ENCODE measurements at places on chromosomes 2 and 18.

DNA sequence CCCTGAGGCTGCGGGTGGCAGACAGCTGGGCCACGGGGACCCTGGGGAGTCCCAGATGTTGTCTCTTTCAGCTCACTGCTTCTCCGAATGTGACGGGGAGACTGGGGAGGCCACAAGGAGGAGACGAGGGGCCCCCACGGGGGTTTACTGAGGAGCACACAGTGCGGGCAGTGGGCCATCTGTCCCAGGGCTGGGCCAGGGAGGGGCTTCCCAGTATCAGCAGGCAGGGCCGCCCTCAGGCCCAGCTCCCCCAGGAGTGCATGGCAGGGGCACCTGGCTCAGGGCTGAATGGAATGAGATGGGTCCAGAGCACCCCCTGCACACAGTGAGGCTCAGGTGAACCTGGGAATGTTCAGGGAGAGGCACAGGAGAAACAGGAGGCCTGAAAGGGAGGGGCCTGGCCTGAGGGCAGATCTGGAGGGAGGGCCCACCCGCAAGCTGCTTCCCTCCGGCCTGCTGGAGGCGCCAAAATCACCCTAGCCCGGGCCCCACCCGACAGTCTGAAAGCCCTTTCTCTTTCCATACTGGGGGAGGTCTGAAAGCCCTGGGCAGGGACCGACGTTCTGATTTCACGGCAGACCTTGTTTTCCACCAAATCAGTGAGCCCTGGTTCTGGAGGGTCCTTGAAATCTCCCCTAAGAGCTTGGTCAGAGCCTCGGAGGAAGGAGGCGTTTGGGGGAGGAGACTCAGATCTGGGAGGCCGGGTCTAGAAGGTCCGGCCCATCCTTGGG lies 35.5 kb upstream of the PTMA start:
- DNase-seq: no peak

DNA sequence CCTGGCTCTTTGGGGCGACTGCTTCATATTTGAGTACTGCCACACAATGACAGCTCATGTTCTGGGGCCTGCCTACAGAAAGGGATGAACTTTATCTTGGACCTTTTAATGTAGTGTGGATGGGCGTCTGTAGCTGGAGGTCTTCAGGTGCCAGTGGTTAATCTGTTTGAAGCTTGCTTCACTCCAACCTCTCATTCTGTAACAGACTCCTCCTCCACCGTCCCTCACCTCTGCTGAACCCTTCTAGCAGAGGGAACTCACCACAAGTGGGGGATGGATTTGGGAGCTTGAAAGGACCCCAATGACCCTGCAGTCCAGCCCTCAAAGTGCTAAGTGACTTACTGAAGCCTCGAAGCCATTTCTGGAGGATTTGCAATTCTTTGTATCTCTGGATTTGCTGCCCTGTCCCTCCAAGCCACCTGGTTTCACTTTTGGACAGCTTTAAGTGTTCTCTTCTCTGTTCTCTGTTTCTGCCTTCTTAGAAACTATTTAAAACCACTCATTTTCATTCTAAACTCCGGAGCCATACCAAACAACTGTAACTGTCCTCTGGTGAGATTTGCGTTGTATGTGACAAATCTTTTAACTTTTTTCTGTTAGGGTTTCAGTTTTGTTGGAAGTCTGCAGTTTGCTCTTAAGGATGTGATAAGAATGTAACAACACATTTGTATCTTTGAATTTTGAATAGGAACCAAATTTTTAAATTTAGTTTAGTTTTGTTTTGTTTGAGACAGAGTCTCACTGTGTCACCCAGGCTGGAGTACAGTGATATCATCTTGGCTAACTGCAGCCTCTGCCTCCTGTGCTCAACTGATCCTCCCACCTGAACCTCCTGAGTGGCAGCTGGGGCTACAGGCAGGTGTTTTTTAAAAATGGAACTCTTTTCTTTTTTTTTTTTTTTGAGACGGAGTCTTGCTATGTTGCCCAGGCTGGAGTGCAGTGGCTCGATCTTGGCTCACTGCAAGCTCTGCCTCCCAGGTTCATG lies 37.0 kb upstream of the CASP8 start:
- DNase-seq: no peak

DNA sequence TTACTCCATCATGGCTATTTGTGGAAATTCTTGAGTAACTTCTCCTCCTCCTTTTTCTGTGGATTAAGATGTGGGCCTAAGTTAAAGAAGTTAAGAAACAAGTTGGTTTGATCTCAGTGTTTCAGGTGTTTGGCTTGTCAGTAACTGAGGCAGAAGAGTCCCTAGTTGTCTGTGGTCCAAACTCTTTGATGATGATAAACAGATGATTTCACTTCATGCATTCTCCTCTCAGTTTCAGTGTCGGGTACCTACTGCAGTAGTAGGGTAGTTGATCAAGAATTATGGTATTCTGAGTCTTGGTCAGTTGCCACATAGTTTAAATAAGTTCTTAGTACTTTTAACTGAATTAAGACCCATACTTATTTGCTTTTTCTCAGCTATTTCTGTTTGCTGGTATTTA lies 85.6 kb downstream of the NCOA1 start:
- DNase-seq: no peak

DNA sequence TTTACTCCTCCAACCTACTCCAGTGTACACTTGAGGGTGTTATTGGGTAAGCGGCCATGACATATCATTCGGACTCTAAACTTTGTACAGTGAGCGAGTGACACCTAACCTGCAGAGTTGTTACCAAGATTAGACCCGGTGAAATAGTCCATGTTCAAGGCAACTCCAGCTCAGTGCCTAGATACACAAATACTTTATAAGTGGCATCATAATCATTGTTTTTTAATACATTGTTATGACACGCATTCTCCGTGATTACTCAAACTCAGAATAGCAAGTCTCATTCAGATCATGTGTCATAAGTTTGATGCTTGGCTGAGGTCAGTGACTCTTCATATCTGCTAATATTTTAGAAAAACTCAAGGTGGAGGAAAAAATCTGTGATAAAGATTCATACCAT lies 597.8 kb downstream of the DCC start:
- DNase-seq: no peak

GRCh38 chr18:74499633-74500032 lies 3.5 kb downstream of the CNDP2 start:
- no peak for DNase-seq

DNA sequence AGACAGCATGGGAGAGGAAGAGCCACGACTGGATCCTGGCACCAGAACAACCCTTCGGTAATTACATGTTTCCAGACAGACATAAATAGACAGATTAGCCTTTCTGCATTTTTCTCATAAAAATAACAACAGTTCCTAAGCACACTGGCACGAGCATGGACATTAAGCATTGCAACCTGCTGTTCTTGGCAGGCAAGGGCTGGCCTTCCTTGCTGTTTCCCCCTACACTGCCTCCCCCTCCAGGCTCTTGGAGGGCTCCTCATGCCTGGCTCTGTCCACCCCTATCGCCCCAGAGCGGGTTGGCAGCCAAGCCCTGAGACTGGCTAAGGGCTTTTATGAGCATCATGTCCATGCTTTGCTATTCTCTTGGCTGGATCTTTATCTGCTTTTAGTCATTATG lies 89.6 kb downstream of the TTC32 start:
- DNase-seq: no peak
